ENCODE measurements at places on chromosomes 6 and 20.

GRCh38 chr20:35563834-35564233 lies 22.0 kb downstream of the ERGIC3 start:
- peaks cover 6% of the 10 kb centered on the region for H3K27me3 ChIP-seq
- H3K27ac ChIP-seq, result no peak overlapping the region
- no peak for DNase-seq

DNA sequence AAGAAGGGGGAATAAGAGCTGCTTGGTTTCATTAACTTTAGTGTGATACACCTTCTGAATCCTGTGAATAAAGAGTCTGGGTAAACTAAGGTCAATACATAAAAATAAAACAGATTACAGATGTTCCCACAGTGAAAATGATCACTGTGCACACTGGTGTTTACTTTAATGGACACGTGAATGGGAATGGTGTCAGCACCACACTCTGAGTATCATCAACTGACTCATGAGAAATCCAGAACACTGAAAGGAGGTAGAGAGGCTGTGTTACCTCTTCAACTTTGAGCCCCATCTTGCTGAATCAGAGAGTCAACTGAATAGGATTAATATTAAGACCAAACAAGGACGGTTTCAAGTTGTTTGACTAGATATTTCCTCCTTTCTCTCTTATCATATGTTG lies 75.0 kb downstream of the ELOVL4 start:
- no peak overlapping the region for H3K27ac ChIP-seq
- no peaks in the 10 kb centered on the region for H3K36me3 ChIP-seq
- peaks cover 21% of the 10 kb centered on the region for H3K27me3 ChIP-seq

GRCh38 chr20:44664131-44664530 lies 12.6 kb upstream of the ADA start:
- no peak overlapping the region for H3K4me3 ChIP-seq
- H3K4me1 ChIP-seq, result peaks cover 26% of the 10 kb centered on the region
- no peaks in the 10 kb centered on the region for H3K27me3 ChIP-seq

DNA sequence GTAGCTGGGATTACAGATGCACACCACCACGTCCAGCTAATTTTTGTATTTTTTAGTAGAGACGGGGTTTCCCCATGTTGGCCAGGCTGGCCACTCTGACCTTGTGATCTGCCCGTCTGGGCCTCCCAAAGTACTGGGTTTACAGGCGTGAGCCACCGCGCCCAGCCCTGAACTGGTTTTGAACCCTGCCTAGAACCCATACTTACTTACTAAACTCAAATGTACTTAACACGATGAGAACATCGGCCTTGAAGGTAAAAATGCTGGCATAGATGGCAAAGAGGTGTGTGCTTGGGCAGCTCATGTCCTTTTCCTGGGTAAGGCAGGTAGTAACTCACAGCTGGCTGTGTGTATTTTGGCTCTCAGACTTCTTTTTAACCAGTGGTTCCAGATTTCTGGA lies 3.2 kb upstream of the ARMC12 start:
- H3K27me3 ChIP-seq, result no peaks in the 10 kb centered on the region
- H3K4me1 ChIP-seq, result peaks cover 71% of the 10 kb centered on the region
- no peak for DNase-seq
- no peaks in the 10 kb centered on the region for H3K36me3 ChIP-seq

- peak; percentile 76 for DNase-seq
- peaks cover 39% of the 10 kb centered on the region for H3K36me3 ChIP-seq
- H3K4me1 ChIP-seq, result peaks cover 53% of the 10 kb centered on the region
Measured at GRCh38 chr6:157527471-157527907, 146.5 kb downstream of the ZDHHC14 start.

DNA sequence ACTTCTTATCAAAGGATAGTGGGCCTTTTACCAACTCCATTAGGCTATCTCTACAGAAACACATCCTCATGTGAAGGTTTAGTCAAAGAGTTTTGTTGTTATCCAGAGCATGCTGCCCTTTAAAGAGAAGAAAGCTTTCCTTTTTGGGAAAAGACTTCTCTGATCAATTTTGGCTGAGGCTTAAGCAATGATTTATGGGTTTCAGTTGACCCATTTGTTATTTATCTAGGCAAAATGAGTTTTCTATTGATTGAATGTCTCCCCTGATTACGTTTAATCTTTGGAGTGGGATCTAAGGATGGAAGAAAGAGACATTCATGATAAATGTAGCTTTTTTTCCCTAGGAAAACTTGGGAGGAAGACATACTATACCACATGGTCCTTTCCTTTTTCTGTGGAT lies 326.6 kb upstream of the JAG1 start:
- no peak for DNase-seq
- no peaks in the 10 kb centered on the region for H3K4me1 ChIP-seq
- no peak overlapping the region for H3K4me3 ChIP-seq
- no peaks in the 10 kb centered on the region for H3K36me3 ChIP-seq

- no peak overlapping the region for H3K27ac ChIP-seq
- H3K4me1 ChIP-seq, result peaks cover 4% of the 10 kb centered on the region
- H3K27me3 ChIP-seq, result no peaks in the 10 kb centered on the region
- DNase-seq, result no peak
- no peaks in the 10 kb centered on the region for H3K36me3 ChIP-seq
- no peak overlapping the region for H3K4me3 ChIP-seq
Measured at GRCh38 chr20:19867940-19868371, 109.9 kb downstream of the RIN2 start.

GRCh38 chr6:75025371-75025770 lies 180.5 kb downstream of the COL12A1 start:
- H3K27ac ChIP-seq, result no peak overlapping the region
- DNase-seq, result no peak
- H3K4me1 ChIP-seq, result no peaks in the 10 kb centered on the region

DNA sequence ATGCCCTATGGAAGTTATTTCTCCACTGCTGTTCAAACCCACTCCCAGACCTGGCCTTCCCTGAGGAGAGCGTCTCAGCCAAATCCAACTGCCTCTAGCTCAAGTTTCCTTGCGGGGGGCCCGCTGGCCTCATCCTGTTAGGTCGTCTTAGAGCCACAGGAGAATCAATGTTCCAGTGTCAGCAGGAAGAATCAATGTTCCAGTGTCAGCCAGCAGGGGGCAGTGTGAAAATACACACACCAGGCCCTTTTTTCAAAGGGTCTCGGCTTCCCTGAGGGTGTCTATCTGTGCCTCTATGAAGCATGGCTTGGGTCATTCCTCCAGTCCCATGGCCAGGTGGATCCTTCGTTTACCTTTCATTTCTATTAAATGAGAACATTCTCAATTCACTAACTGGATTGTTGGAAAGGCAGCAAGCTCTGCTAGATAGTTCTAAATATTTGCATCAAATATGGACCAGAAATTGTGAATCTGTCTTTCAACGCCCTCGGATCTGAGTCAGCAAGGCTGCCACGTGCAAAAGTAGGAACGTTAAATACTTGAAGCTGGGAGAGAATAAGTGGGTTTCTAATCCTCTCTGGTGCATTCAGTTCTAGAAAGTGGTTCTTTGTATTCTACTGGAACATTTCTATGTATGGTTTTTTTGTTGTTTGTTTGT lies 19.2 kb downstream of the PRND start:
- H3K4me1 ChIP-seq, result no peaks in the 10 kb centered on the region
- H3K4me3 ChIP-seq, result no peak overlapping the region
- H3K27ac ChIP-seq, result no peak overlapping the region
- H3K36me3 ChIP-seq, result no peaks in the 10 kb centered on the region

GRCh38 chr20:58886546-58886945 lies 34.0 kb downstream of the GNAS start:
- peaks cover 4% of the 10 kb centered on the region for H3K36me3 ChIP-seq
- no peak overlapping the region for H3K4me3 ChIP-seq
- no peak for DNase-seq
- H3K27me3 ChIP-seq, result no peaks in the 10 kb centered on the region

GRCh38 chr6:106056746-106057390 lies 29.3 kb upstream of the PRDM1 start:
- H3K27me3 ChIP-seq, result peaks cover 5% of the 10 kb centered on the region
- peak overlapping the region; percentile 39 for H3K27ac ChIP-seq
- DNase-seq, result no peak
- peak overlapping the region; percentile 12 for H3K4me3 ChIP-seq

GRCh38 chr20:21302664-21303060 lies 469 bp upstream of the XRN2 start:
- peak overlapping the region; percentile 95 for H3K4me3 ChIP-seq
- DNase-seq, result no peak
- H3K4me1 ChIP-seq, result peaks cover 20% of the 10 kb centered on the region
- no peaks in the 10 kb centered on the region for H3K27me3 ChIP-seq

GRCh38 chr6:11784341-11784740 lies 5.7 kb upstream of the ADTRP start:
- DNase-seq, result no peak
- no peaks in the 10 kb centered on the region for H3K27me3 ChIP-seq
- peaks cover 3% of the 10 kb centered on the region for H3K4me1 ChIP-seq
- no peaks in the 10 kb centered on the region for H3K36me3 ChIP-seq
- no peak overlapping the region for H3K4me3 ChIP-seq

GRCh38 chr6:21079468-21080048 lies 514.0 kb upstream of the SOX4 start:
- H3K27me3 ChIP-seq, result no peaks in the 10 kb centered on the region
- no peaks in the 10 kb centered on the region for H3K4me1 ChIP-seq
- H3K27ac ChIP-seq, result no peak overlapping the region

DNA sequence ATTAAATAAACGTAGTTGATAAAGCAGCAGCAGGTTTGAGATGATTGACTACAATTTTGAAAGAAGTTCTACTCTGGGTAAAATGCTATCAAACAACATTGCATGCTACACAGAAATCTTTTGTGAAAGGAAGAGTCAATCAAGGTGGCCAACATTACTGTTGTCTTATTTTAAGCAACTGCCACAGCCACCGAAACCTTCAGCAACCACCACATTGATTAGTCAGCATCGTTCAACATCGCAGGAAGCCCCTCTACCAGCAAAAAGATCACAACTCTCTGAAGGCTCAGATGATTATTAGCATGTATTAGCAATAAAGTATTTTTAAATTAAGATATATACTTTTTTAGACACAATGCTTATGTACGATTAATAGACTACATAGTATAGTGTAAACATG lies 14.0 kb downstream of the PGBD1 start:
- no peaks in the 10 kb centered on the region for H3K4me1 ChIP-seq
- H3K27me3 ChIP-seq, result no peaks in the 10 kb centered on the region
- DNase-seq, result no peak
- H3K4me3 ChIP-seq, result no peak overlapping the region
- no peak overlapping the region for H3K27ac ChIP-seq

Data from activated CD8-positive, alpha-beta T cell treated with anti-CD3 and anti-CD28 coated beads, Interleukin-2, amount 10 ng/mL, durations not matched to agents 7 days and 5 days (primary cell).